Activated T-cell treated with anti-CD3 and anti-CD28 coated beads, Interleukin-2, amount 50 U/mL, for 24 hours (primary cell): ENCODE measurements at places on chromosomes 7 and 10.
A peak's percentile ranks its signal among the peaks of the same experiment; 100 is the strongest.

GRCh38 chr7:21934808-21935207, 10.9 kb downstream of the CDCA7L start:
- H3K27me3 ChIP-seq: no peaks in the 10 kb centered on the region
- peaks cover 84% of the 10 kb centered on the region for H3K36me3 ChIP-seq
- peaks cover 62% of the 10 kb centered on the region for H3K4me1 ChIP-seq
- H3K4me3 ChIP-seq: no peak overlapping the region
- DNase-seq: no peak

DNA sequence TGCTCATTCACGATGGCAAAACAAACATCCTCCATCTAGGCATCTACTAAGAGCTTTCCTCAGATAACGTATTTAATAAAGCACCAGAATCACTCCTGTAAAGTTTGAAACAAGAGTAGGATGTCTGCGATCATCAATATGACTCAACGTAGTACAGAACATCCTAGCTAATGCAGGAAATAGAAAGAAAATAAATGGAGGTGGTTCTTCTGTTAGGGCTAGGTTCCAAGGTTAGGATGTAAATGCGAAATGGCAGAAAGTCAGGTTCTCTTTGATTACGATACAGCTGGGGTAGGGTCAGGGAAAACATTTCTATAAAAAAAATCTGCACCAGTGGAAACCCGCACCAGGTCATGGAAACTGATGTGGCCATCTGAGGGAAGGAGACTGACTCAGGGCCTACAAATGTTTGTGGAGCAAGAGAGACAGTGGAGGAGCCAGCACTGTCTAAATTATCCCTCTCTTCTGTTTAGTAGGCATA, 29.1 kb downstream of the CCDC6 start:
- peaks cover 92% of the 10 kb centered on the region for H3K4me1 ChIP-seq
- no peaks in the 10 kb centered on the region for H3K27me3 ChIP-seq

DNA sequence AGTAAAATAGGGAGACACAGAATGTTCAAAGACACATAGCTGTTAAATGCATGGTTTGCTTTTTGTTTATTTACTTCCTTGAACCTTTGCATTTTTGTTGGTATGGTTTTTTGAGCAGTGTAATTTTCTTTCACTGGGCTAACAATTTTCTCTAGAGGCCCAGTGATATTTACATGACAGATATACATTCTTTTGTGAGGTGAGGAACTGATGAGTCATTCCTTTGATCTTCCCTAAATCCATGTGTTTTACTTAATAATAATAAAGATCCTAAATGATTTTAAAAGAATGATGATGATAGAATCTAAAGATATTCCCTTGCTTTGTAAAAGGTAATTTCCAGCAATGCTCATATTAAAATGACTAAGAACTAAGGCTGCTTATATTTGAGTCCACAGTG, 188.5 kb upstream of the ANK3 start:
- no peaks in the 10 kb centered on the region for H3K27me3 ChIP-seq
- H3K27ac ChIP-seq: no peak overlapping the region
- H3K4me1 ChIP-seq: peaks cover 34% of the 10 kb centered on the region
- DNase-seq: no peak
- H3K4me3 ChIP-seq: no peak overlapping the region
- H3K36me3 ChIP-seq: peaks cover 38% of the 10 kb centered on the region

DNA sequence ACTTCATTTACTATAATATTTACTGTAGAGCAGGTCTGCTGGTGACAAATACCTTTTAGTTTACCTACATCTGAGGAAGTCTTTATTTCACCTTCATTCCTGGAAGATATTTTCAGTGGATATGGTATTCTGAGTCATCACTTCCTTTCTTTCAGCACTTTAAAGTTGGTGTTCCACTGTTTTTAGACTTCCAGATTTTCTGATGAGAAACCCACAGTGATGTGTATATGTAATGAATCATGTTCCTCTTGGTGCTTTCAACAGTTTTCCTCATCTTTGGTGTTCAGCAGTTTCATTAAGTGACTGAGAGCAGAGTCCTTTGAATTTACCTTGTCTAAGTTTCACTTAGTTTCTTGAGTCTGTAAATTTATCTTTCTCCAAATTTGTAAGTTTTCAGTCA, 36.4 kb downstream of the COPG2 start:
- H3K4me3 ChIP-seq: no peak overlapping the region
- peaks cover 20% of the 10 kb centered on the region for H3K36me3 ChIP-seq
- H3K4me1 ChIP-seq: peaks cover 6% of the 10 kb centered on the region
- no peak for DNase-seq
- H3K27ac ChIP-seq: no peak overlapping the region
- H3K27me3 ChIP-seq: no peaks in the 10 kb centered on the region

GRCh38 chr10:79004311-79004710, 64.5 kb upstream of the ZMIZ1 start:
- H3K4me1 ChIP-seq: peaks cover 3% of the 10 kb centered on the region
- no peaks in the 10 kb centered on the region for H3K27me3 ChIP-seq
- H3K36me3 ChIP-seq: no peaks in the 10 kb centered on the region
- no peak overlapping the region for H3K4me3 ChIP-seq

GRCh38 chr7:134649226-134649775, 2.6 kb downstream of the BPGM start:
- H3K27me3 ChIP-seq: no peaks in the 10 kb centered on the region
- peaks cover 46% of the 10 kb centered on the region for H3K4me1 ChIP-seq
- no peak overlapping the region for H3K4me3 ChIP-seq
- no peak for DNase-seq
- peaks cover 20% of the 10 kb centered on the region for H3K36me3 ChIP-seq

- H3K27me3 ChIP-seq: no peaks in the 10 kb centered on the region
- no peaks in the 10 kb centered on the region for H3K36me3 ChIP-seq
- H3K4me3 ChIP-seq: no peak overlapping the region
- no peak for DNase-seq
These were observed 320.7 kb upstream of the MAGI2 start for GRCh38 chr7:79774150-79774549.

DNA sequence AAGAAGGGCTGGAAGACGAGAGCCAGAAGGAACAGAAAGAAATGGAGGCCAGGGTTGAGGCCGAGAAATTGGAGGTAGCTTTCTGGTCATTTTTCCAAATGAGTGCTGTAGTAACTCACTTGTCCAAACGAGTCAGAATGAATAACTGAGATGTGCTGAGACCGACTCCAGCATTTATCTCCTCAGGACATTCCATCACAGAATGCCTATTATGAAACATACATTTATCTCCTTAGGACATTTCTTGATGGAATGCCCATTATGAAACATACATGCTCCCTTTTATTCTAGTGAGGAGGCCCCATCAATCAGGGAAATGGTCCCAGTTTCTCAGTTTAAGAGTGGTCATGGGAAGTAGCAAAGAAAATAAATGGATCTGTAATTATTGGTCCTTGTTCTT, 16.5 kb downstream of the AVL9 start:
- H3K27me3 ChIP-seq: no peaks in the 10 kb centered on the region
- DNase-seq: no peak
- H3K4me1 ChIP-seq: peaks cover 93% of the 10 kb centered on the region
- no peak overlapping the region for H3K4me3 ChIP-seq
- H3K36me3 ChIP-seq: peaks cover 89% of the 10 kb centered on the region
- H3K27ac ChIP-seq: peak overlapping the region; percentile 55

DNA sequence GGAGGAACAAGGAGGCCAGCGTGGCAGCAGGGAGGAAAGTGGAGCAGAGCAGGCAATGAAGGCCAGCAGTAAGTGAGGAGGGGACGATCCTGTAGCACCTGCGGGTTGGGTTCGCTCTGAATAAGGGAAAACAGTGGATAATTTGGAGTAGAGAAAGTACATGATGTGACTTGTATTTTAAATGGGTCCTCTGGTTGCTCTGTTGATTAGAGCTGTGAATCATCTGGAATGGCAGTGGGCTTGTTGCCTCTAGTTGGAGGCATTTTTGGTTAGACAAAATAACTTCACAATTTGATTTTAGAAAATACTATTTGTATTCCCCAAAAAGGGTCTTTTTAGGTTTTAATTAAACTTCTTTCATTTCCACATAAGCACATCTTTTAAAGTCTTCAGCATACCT, 277.4 kb downstream of the ARL4A start:
- no peak for DNase-seq
- no peak overlapping the region for H3K4me3 ChIP-seq
- no peaks in the 10 kb centered on the region for H3K4me1 ChIP-seq

DNA sequence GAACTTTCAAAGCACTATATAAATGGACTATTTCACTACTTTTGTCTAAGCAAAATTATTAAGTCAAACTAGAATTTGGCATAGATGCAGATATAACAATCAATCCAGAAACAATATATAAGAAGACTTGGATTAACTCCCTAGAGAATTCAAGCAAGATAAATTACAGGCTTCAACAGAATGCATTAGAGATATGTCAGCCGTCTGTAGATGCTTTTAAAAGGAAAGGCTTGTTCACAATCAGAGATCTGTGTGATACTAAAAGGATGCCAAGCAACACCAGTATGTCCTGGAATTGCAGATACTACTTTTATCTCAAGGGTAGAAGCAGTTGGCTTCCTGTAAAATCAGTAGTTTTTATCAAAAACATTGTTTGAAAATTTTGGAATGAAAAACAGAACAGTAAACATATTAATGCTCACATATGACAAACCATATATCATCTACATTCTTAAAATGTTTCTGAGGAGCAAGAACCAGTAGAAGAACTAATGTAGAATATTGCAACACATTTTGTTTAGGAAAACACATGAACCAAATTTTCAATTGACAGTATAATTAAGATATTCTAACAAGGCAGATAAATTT, 947.9 kb upstream of the LRRN3 start:
- H3K27me3 ChIP-seq: no peaks in the 10 kb centered on the region
- no peak overlapping the region for H3K27ac ChIP-seq
- DNase-seq: no peak

DNA sequence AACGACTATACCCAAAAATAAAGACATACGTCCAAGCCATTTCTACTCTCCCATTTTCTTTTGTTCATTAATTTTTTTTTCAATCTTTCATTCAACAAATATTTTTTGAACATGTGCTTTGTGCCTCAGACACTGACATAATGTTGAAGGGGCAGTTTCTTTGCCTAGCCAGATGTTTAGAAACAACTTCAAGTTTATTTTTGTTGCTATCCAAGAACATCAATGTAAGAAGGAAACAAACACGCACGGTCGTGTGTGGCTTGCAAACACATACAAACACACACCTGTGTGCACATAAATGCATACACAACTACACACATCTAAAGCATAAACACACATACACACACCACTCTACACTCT, 39.9 kb downstream of the BTBD16 start:
- no peaks in the 10 kb centered on the region for H3K4me1 ChIP-seq
- H3K36me3 ChIP-seq: no peaks in the 10 kb centered on the region
- no peak overlapping the region for H3K27ac ChIP-seq
- H3K4me3 ChIP-seq: no peak overlapping the region
- no peak for DNase-seq
